ENCODE measurements at places on chromosomes 6 and 20. TPM values are rescaled to one million over a fixed set of nuclear protein-coding genes. Genes with fewer than 3 reads are reported as not detected.

Gene HDGFL1
- polyA plus RNA-seq: not detected

Gene PNPLA1
- polyA plus RNA-seq: not detected

Gene ALDH5A1
- polyA plus RNA-seq: 10.2 TPM

Gene NHSL1
- polyA plus RNA-seq: not detected

All from CD4-positive, alpha-beta memory T cell (primary cell).